ENCODE measurements at places on chromosomes 1 and 21.

- no peak for DNase-seq
These were observed 31.5 kb upstream of the LHX4 start for GRCh38 chr1:180198611-180199010.

DNA sequence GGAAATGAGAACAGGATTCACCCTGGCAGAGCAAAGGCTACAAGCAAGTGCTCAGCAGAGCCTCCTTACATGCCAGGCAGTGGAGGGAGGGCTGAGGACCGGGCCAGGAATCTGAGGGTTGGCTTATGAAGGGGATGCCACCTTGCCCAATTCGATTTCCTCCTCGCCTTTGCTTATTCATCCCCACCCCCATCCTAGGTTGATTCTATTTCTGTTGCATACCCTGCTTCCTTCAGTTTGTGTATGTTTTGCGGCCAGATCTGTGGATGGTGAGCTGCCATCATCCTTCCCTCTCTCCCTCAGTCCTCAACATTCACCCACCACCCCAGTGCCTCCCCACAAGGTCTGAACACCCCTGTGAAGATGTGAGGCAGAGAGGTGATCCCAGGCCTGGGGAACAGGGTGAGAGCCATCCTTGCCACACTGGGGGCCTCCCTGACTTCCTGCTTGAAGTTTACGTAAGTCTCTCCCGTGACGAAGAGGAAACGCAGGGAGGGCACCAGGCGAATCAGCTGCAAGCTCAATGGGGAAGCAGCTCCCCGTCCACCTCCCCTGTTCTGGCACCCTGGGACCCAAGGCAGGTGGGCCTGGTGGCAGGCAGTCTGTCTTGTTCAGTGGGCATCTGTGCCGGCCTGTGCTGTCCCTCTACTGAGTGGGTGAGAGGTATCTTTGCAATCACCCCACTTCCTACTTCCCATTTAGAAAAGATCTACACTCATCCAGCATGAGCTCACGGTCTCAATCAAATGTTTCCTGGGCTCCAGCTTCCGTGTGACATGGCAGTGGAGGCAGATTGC is 50.6 kb upstream of the CNTN2 start:
- DNase-seq, result no peak

GRCh38 chr1:175839779-175840669 is 96.6 kb upstream of the TNR start:
- no peak for DNase-seq

DNA sequence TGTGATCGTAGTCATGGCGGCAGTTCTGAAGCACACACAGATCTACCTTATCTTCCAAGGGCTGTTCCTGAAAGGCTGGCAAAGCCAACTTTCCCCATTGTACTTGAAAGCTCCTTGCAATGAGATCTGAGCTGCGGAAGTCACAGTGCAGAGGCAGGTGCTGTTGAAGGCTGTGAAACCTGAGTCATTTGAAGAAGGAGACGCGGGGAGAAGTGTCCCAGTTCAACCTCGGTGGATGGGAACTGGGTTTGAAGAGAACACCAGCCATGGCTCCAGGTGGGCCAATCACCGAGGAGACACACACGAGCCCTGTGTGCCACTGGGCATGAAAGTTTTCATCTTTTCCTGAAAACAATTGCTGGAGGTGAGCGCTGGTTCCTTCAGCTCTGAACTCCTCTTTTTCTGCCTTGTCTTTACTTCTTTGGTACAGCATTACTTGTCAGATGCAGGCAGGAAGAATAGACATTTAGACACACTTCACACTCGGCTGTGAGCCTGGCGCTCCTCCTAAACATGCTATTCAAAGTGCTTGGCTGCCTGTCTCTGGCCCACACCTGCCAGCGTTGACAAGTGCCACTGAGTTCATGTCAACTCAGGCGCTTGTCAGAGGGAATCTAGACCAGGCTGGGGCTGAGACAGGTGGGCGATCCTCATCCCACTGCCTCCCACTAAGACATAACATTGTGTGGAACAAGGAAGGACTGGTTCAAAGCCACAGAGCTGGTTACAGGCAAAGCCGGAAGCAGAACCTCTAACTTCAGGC is 25.7 kb upstream of the PDE9A start:
- DNase-seq, result no peak

- no peak for DNase-seq
These were observed 82.8 kb downstream of the PRDM2 start for GRCh38 chr1:13782634-13783360.

All from NCI-H526 treated with DMSO at 0.1 percent for 48 hours (cell line).